ENCODE measurements at places on chromosomes 4 and X. TPM values are rescaled to one million over a fixed set of nuclear protein-coding genes. Genes with fewer than 3 reads are reported as not detected.

The FGF5 gene
- not detected for total RNA-seq

The JCHAIN gene
- not detected for total RNA-seq

DNA sequence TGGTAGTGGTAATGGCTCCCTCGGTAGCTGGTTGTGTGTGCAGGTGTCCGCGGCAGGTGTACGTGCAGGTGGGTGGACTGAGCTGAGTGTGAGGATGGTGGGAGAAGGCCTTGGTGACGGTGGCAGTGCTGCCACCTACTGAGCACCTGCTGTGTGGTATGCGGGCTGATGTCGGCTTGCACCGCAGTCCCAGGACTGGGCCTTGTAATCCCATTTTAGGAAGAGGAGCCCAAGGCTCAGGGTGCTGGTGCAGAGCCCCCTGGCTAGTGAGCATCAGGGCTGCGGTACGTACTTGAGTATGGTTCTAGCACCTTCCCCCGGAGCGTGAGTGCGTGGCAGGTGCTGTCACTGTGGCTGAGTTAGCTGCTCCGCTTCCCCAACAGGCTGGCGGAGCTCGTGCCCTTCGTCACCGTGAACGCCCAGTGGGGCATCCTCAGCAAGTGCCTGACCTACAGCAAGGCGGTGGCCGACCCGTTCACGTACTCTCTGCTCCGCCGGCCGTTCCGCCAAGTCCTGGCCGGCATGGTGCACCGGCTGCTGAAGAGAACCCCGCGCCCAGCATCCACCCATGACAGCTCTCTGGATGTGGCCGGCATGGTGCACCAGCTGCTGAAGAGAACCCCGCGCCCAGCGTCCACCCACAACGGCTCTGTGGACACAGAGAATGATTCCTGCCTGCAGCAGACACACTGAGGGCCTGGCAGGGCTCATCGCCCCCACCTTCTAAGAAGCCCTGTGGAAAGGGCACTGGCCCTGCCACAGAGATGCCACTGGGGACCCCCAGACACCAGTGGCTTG lies 5.7 kb upstream of the CPZ start:
- DNase-seq: no peak

The SLC26A1 gene
- 0.16 TPM for total RNA-seq

DNA sequence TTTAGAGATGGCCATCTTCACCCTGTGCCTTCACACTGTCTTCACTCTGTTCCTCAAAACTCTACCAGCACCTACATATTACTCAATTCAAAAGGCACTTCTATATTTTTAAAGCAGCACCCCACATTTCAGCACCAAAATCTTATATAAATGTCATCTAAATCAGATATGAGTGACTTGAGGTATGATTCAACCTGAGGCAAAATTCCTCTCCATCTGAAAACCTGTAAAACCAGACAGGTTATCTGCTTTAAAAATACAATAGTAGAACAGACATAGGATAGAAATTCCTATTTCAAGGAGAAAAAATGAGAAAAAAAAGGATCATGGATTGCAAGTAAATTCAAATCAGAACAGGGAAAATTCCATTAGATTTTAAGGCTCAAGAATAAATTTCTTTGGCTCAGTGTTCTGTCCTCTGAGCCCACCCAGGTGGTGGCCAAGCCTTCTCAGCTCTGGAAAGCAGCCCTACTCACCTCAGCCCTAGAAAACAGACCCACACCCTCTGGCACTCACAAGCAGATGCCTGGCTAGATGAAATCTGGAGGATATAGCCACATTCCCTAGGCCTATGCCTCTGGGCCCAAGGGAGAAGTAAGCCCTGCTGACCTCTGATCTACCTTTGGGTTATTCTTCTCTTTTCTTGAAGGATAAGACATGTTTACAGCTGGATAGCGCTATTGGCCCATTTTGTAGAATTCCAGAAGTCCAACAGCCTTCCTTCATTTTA lies 240.4 kb upstream of the ZCCHC13 start:
- DNase-seq: no peak

DNA sequence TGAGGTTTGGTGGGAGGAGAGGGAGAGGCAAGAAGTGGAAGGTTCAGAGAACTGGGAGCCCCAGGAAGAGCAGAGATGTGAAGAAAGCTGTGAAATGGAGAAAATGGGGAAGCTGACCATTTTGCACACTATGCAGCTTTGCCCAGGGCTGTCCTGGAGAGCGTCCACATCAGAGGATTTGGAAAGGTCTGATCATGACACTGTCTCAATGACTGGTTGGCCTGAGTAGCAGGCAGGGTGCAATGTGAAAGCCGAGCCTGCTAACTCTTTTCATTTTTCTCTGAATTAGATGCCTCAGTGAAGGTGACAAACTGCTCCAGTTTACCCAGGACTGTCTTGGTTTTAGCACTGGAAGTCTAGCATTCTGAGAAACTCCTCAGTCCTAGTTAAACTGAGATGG lies 330.1 kb upstream of the RPS6KA3 start:
- no peak for DNase-seq

The SERPINA7 gene
- not detected for total RNA-seq

The ASB12 gene
- not detected for total RNA-seq

The NUP54 gene
- 51.5 TPM for total RNA-seq

DNA sequence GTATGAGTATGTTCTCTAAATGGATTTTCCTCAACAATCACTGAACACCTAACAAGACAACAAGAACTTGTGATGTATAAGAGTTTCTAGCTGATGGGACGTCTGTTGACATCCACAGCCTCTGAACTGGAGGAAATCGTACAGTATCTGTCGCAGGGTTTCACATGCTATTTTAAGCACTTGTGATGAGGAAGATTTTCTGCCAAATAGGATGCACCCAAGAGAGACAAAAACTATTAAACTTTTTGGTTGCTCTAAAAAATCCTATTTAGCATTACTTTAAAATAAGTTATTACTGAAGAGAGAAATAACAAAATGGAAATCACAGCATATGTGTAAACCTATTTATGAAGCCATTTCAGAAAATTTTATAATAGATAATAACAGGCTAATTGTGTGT lies 356.1 kb upstream of the SLC7A11 start:
- no peak for DNase-seq

The SLIT2 gene
- total RNA-seq: 10.2 TPM

GRCh38 chrX:40082447-40083119 lies 15.2 kb downstream of the BCOR start:
- no peak for DNase-seq

Measured in MCF 10A (cell line).